Activated CD4-positive, alpha-beta T cell treated with anti-CD3 and anti-CD28 coated beads, Interleukin-2, amount 50 U/mL, for 24 hours (primary cell): ENCODE measurements at places on chromosomes 2 and 18.

DNA sequence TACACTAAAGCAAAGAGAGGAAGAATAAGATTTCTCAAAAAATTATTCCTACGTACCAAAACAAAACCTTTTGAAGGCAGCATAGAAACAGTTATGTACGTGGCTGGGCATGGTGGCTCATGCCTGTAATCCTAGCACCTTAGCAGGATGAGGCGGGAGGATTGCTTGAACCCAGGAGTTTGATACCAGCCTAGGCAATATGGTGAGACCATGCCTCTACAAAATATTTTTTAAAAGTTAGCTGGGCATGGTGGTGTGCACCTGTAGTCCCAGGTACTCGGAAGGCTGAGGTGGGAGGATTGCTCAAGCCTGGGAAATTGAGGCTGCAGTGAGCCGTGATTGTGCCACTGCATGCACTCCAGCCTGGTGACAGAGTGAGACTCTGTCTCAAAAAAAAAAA is 14.9 kb upstream of the CYP26B1 start:
- DNase-seq = no peak

DNA sequence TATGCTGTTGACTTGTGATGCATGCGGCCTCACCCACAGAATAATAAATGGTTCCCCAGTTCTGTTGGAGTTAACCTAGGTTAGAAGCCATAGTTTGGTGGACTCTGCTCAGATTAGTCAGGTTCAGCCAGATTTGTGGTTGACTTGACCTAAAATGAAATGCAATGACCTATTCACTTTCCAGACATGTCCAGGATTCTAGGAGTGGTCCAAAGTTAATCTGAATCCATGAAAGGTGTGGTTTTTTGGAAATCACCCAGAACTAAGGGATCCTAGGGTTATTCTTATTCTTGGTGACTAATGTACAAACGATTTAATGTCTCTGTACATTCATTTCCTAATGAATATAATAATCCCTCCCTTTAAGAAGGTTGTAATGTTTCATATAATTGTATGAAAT is 88.9 kb upstream of the RBBP8 start:
- DNase-seq = no peak

DNA sequence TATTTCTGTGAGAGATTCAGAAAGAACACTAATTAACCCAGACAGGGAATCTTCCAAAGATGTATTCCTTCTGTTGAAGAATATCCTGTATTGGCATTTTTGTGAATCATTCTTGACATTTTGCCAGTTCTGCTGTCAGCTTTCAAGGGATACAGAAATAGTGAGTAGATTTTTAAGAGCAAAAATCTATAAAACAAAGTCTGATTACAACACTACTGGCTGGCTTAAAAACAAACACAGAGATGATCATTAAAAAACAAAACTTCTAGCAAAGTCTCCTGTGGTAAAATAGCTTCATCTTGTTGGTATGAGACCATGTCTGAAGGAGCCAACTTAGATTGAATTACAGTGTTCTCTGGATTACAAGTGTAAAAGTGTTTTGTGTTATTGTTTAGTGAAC is 866.3 kb upstream of the KLHL29 start:
- DNase-seq = no peak

DNA sequence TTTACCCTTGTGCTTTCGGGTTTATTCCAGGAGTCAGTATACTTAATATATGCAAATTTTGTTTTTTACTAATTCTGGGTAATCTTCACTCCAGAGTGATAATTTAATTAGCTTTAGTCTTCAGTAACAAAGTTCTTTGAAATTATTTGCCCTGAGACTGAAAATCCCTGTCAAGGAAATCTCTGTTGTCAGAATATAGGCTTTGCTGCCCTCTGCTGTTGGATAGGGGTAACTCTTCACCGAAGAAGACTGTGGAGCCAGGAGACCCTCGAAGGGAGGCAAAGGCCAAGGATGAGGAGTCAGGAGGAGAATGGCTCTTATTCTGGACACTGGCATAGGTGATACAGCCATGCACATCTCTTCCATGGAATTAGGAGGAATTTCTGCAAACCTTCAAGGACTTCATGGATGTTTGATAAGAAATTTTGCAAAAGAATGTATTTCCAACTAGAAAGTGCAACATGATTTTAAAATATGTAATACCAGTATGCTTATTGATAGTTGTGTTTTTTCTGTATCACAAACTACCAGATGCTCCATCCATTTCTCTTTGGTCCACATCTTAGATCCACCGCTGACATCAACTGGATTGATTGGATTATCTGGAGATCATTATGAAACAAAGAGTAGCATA is 182.3 kb downstream of the RDH14 start:
- DNase-seq = no peak

DNA sequence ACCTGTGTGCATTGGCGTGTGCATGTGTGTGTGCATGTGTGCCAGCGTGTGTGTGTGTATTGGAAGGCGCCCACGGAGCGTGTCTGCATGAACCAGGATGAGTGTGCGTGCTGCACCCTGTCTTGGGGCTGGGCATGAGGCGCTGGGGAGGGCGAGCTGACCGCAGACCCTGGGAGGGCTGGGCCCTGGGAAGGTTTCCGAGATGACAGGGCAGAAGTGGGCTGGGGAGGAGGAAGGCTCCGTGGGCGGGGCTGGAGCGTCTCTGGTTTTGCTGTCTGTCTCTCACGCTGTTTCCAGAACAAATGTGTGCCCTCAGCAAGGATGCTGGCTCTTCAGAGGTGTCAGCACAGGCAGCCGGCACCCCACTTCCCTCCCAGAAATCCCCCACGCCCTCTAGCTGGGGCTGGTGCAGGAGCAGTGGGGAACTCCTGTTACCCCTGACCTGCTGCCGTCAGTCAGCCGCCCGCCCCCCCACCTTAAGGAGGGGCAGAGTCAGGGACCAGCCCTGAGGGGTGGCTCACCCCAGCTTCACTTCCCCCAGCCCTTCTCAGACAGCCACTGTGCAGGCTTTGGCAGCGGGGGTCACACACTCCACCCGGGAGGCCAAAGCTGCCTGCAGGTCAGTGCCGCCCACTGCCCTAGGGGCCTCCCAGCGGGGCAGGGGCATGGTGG is at the start of gene GPR35:
Gene GPR35 (plus strand): TSS at position 531 of the 672 bp plus-strand sequence. CDS start 4,473 bp downstream, outside the sequence.
- DNase-seq = peak; percentile 39

DNA sequence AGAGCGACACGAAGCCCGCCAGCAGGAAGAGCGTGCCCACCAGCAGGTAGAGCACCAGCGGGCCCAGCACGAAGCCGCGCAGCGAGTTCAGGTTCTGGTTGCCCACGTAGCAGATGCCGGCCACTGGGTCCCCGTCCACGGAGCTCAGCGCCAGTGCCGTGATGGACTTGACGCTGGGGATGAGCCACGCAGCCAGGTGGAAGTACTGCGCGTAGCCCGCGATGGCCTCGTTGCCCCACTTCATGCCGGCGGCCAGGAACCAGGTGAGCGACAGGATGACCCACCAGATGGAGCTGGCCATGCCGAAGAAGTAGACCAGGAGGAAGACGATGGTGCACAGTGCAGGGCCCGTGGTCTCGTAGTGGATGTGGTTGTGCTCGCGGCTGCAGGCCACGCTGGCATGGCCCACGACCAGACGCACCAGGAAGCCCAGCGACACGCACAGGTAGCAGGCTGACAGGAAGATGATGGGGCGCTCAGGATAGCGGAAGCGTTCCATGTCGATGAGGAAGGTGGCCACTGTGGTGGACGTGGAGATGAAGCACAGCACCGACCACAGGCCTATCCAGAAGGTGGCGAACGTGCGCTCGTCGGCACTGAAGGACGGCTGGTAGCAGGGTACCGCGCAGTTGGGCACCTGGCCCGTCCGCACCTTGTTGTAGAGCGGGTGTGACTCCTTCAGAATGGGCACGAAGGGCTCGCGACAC is 2.1 kb downstream of the FZD5 start:
- DNase-seq = no peak

GRCh38 chr2:161005170-161005569 is 155.1 kb upstream of the TANK start:
- no peak for DNase-seq

- DNase-seq = no peak
Observed at GRCh38 chr18:49866680-49867079, 53.3 kb upstream of the ACAA2 start.

- no peak for DNase-seq
Observed at GRCh38 chr2:70708376-70709199, 59.4 kb downstream of the ADD2 start.

- DNase-seq = no peak
Observed at GRCh38 chr2:183606718-183607085, 482.5 kb downstream of the NUP35 start.

GRCh38 chr2:168192839-168193616 is 54.4 kb downstream of the STK39 start:
- no peak for DNase-seq

DNA sequence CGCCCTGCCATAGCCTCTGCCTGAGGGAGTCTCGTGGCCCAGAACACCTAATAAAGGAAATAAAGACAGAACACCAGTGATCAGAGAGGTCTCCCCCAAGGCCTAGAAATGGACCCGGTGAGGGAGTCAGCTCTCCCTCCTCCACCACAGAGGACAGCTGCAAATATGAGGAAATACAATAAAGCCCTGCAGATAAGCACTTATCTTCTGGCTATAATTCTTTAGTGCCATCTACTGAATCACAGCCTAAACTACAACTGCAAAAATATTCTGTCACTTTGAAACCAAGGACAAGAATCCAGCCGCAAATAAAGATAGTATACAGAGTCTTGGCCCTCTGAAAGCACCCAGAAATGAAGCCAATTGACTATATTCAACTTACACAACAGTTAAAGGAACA is 42.4 kb upstream of the TACR1 start:
- DNase-seq = no peak

DNA sequence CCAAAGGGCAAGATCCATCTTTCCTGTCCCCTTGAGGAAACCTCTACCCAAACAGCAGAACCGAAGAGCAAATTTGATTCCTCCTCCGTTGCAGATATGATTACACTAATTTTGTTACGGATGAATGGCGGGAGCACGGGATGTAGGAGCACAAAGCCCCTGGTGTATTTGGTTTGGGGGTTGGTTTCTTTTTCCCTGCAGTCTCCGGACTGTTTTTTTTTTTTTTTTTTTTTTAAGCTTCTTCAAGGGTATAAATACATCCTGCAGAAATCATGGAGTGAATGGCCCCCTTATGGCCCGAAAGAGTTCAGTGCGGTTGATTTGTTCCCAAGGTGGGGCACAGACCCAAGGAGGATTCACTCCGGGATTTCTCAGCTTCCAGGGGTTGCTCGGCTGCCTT is 135.3 kb upstream of the SH3BP4 start:
- DNase-seq = no peak

DNA sequence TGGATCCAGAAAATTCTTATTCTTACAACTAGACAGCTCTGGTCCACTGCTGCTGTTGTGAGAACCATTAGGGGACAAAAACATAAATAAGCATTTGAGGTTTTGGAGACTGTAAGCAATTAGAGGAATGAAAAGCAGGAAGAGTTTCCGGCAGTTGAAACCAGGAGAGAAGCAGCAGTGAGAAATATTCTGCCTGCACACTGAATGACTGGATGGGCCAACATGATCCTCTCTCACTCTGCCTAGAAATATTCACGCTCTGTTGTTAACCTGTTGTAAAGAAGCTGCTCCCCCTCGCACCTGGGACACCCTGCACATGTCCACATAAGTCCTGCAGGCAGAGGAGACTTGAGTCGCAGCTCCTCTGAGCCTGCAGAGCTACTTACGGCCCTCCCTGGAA is 60.4 kb upstream of the RNF152 start:
- no peak for DNase-seq

DNA sequence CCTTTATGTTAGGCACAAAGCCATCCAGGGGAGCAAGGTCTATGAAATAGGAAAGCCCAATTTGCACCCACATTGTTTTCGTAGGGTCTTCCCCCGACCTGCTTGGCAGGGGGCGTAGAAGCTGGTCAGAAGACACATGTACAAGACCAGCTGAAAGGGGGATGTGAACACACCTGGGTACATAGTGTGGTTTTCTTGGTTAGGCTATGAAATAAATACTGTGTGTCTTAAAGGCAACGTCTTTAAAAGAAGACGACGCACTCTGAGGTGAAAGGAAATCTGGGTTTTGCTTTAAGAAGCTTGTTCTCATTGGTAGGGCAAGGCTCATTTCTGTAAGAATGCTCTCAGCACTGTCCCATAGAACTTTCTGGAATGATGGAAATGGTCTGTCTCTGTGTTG is 60.0 kb upstream of the KLF7 start:
- DNase-seq = no peak

GRCh38 chr2:7835151-7835550 is 846.7 kb upstream of the ID2 start:
- DNase-seq = no peak

DNA sequence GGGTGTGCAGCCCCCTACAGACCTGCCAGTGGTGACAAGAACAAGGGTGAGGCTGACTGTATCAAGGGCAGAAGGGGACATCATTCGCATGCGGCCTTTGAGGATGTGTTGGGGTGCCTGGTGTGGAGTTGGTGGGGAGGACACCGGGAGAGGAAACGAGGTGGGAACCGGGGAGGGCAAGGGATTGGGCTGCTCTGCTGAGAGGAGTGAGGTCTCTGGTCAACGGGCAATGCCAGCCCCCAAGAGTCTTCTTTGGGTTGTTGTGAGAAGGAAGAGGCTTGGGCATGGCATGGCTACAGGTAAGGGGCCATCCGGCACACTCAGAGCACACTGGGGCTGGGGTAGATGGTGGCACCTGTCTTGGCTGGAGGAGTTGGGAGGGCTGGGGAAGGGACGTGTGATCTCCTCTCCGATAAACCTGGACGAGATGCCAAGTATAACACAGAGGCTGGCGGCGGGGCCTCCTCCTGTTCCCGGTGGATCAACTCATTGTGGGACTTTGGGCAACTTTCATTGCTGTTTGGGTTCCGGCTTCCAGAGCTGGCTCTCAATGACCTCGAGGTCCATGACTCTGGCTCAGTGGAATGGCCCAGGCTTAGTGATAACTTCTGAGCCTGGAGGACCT is 37.0 kb downstream of the KCNF1 start:
- no peak for DNase-seq

DNA sequence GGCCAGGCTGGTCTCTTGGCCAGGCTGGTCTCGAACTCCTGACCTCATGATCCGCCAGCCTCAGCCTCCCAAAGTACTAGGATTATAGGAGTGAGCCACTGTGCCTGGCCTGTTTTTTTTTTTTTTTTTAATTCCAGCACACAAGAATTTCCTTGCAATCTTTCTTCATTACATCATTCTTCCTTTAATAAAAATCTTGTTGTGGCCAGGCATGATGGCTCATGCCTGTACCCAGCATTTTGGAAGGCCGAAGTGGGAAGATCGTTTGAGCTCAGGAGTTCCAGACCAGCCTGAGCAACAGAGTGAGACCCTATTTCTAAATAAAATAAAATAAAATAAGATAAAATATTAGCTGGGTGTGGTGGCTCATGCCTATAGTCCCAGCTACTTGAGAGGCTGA is 21.4 kb upstream of the PLEKHM3 start:
- no peak for DNase-seq
